ENCODE measurements at places on chromosomes 1 and 21. TPM values are rescaled to one million over a fixed set of nuclear protein-coding genes. Genes with fewer than 3 reads are reported as not detected.

- no peak for DNase-seq
These were observed at the start of gene NOC2L for GRCh38 chr1:958823-959730. NOC2L (minus strand) TSS chr1:959256; CDS start chr1:959240, 16 bp downstream.

GRCh38 chr1:67572594-67573221 lies 112.3 kb upstream of the GADD45A start:
- DNase-seq: no peak

DNA sequence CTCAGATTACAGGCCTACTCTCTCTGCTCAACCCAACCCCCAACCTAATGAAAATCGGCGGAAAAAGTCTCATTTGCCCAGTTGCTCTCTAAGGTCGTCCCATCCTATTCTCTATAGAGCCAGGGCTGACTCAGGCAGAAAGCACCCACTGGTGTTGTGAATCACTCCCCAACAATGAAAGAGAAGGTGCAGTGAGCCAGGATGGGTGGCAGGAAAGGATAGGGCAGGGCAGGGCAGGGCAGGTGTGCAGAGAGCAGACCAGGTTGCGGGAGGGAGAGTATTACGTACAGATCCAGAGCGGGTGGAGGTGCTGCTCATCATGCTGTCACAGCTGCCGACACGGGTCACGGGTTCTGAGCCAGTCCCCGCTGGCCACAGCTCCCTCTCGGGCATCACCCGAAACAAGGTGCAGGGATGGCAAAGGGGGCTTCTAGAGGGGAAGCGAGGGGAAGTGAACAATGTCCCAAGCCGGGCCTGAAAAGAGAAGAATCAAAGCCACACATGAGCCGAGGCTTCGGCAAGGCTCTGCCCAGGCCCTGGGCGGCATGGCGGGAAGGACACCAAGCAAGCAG lies 5.3 kb downstream of the C1orf116 start:
- DNase-seq: peak; percentile 78

DNA sequence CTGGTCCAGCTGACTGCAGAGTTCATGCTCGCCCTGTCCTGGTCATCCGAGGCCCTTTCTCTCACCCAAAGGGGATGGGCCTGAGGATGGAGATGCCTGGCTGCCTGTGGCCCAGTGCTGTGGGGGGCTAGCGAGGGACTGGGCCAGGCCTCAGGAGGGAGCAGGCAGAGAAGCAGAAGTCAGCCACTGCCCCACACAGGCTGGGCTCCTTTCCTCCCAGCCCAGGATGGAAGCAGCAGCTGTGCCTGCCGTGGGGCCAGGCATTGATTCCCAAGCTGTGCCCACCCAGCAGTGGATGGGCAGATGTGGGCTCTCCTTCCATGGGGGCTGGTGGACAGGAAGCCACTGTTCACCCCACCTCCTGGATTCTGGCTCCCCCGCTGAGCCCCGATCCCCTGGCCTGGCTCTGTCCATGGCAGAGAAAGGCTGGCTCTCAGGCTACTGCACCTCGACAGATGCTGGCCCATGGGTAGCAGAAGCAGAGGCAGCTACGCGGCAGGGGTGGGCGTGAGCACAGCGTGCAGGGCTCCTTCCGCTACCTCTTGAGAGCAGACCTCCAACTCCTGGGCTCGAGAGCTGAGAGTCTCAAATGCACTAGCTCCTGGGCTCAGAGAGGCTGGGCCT lies 24.6 kb downstream of the RUNX3 start:
- DNase-seq: no peak

ZNF691 gene
- 9.0 TPM for total RNA-seq

- no peak for DNase-seq
These were observed 10.6 kb downstream of the EFCAB7 start for GRCh38 chr1:63533931-63534330.

DNA sequence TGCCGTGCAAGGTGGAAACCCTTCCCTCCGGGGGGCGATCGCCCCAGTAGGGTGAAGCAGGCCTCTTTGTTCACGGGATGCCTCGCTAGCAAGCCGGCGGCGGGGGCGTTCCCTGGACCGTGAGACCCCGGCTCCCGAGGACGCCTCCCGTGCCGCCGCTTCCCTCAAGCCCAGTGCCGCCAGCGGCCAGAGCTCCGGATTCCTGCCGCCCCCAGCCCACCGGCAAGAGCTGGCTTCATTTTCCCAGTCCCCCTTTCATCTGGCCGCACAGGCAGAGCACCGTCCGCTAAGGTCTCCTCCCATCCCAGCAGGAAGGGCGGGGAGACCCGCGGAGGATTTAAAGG lies 16.3 kb downstream of the IER5 start:
- no peak for DNase-seq

- no peak for DNase-seq
These were observed 16.8 kb downstream of the CNIH3 start for GRCh38 chr1:224632921-224633321.

ERG gene
- 0.29 TPM for total RNA-seq

- DNase-seq: no peak
These were observed 53.6 kb upstream of the RUNX1 start for GRCh38 chr21:35102488-35103371.

DNA sequence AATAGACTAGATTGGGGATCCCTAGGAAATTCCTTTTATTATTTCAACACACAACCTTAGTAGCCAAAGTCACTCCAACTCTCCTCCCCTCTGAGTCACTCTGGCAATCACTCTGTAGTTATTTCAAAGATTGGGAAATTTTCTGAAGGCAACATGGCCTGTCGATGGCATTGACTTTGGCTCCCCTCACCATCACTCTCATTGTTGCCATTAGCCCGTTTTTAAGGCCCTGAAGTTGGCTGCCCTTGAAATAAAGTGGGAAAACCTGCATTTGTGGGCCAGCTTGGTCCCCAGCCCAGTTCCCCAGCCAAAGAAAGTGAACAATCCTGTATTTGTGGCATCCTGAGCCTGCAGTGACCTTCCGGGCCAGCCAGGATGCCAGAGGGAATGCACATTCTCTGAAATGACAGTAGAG lies 52.5 kb downstream of the CDC7 start:
- DNase-seq: peak; percentile 38

DNA sequence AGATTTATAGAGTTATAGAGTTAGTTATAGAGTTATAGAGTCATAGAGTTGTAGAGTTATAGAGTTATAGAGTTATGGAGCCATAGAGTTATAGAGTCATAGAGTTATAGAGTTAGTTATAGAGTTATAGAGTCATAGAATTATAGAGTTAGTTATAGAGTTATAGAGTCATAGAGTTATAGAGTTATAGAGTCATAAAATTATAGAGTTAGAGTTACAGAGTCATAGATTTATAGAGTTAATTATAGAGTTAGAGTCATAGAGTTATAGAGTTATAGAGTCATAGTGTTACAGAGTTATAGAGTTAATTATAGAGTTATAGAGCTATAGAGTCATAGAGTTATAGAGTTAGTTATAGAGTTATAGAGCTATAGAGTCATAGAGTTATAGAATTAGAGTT lies 32.1 kb downstream of the UBASH3A start:
- DNase-seq: no peak

GRCh38 chr1:229258031-229258756 lies 12.7 kb upstream of the RAB4A start:
- no peak for DNase-seq

- DNase-seq: no peak
These were observed 682.2 kb upstream of the ADGRL2 start for GRCh38 chr1:81118550-81118949.

SERPINC1 gene
- total RNA-seq: not detected

DNA sequence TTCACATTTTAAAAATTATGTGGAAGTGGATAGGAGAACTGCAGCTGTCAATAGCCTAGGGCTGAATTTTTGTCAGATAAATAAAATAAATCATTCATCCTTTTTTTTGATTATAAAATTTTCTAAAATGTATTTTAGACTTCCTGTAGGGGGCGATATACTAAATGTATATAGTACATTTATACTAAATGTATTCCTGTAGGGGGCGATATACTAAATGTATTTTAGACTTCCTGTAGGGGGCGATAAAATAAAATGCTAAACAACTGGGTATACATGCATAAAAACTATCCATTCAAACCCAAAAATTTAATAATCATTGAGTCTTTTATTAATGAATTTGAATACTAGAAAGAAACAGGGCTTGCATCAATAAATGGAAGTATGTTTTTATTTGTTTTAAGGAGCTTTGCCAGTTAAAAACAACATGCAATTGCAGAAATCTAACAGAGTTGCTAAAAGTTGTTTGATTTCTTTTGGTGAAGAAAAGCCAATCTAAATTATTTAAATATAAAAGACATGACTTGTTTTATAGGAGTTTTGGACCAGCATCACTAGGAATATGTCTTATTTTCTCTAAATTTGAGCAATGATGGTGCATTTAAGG lies 31.4 kb downstream of the CLCA1 start:
- no peak for DNase-seq

GRCh38 chr1:246246430-246246829 lies 260.6 kb downstream of the SMYD3 start:
- DNase-seq: no peak

GRCh38 chr1:77386276-77386675 lies 104.5 kb downstream of the AK5 start:
- no peak for DNase-seq

- DNase-seq: no peak
These were observed 91.7 kb upstream of the NFIA start for GRCh38 chr1:60990714-60991090.

DNA sequence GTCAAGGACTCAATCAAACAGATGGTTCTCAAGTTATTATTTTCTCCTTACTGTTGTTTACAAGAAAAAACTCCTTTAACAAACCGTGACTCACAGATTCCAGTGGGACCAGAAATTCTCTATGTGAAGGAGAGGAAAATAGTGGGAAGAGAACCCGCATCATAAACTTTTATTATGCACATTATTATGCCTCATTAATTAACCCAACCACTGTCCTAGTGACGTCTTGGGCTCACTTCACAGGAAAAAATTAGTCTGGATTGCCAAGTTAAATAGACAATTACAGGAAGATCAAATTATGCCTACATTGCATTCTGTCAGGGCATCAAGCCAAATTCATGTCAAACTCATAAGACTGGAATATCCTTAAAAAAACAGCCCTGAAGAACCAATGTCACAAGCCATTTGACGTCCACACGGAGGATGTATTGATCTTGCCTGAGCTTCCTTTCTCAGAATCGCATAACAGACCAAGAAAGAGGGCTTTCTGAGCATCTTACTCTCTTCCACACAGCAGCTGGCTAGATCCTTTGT lies 347.8 kb downstream of the DUSP10 start:
- DNase-seq: peak; percentile 15

- DNase-seq: no peak
These were observed 40.9 kb upstream of the EPS8L3 start for GRCh38 chr1:109804660-109805059.

DEDD gene
- 22.8 TPM for total RNA-seq

GRCh38 chr1:85326336-85326735 lies 49.9 kb upstream of the BCL10 start:
- DNase-seq: no peak

LAMC2 gene
- 382 TPM for total RNA-seq

CLDN19 gene
- 1.2 TPM for total RNA-seq

DNA sequence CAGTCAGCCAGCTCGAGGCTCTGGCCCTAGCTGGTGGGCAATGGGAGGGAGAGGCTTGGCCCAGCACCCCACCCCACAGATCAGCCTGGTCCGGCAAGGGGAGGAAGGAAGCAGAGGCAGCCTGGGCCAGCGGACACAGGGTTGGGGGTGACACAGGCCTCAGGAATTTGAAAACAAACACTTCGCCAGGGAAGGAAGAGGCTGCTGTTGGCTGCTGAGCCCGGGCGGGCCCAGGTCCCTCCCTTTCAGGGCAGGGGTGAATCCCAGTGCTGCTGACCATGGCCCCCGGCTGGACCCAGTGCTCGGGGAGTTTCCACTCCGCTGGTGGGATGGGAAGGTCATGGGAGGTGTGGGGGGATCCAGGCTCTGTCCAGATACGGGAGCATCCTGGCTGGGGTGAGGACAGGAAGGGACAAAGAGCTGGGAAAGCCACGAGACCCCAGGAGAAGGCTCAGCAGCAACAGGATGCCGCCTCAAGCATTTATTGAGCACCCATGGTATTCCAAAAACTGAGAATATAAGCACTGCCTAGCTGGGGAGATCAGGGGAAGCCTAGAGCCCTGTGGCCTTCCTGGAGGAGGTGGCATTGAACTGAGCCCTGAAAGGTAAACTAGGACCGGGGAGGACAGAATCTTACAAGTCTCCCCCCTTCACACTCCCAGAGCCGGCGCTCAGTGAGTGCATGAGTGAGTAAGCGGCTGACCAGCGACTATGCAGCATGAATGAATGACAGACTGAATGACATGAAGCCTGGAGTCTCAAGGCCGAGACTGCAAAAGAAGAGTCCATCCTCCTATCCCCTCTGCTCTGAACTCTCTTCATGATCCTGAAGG lies 26.2 kb upstream of the EPHA2 start:
- no peak for DNase-seq

DNA sequence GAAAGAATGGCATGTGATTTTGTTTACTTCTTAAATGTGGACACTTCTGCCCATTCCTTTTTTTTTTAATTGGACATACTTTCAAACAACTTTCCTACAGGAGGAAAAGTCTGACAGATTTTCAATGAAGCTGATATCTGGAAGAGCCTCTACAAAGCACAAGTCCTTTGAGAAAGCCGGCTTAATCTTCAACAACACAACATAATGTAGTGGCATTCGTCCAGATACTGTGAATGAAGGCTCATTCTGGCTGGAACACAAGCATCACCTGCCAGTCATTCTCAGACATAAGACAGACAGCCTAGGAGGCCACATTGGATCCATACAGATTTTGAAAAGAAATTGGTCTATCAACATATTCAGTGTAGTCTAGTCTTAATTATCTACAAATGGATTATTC lies 4.9 kb downstream of the OTUD7B start:
- no peak for DNase-seq

DNA sequence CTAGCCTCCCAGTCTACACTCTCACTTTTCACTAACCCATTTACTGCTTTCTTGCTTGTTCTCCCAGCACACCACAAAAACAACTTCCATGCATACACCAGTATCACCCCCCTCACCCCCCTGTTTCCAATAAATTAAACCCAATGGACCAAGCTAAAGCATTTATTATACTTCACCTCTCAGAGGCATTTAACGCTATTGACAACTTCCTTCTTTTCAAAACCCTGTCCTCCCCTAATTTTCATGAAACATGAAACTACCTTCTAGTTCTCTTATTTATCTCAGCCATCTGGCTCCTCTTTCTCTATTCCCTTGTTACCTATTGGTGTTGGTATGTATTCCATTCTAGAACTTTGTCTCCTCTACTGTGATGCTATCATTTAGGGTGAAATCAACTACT lies 32.3 kb downstream of the PTPRC start:
- DNase-seq: no peak
